ENCODE measurements at places on chromosomes 12 and 14.

DNA sequence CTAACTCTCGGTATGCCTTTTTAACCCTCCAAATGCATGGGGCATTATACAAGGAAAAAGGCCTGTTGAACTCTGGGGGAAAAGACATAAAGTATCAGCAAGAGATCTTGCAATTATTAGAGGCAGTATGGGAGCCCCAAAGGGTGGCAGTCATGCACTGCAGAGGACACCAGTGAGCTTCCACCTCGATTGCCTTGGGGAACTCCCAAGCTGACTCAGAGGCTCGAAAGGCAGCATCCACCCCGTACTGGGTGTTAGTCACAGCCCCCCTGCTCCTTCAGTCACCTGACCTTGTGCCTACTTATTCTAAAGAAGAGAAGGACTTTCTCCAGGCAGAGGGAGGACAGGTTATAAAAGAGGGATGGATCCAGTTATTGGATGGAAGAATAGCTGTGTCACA lies 781.4 kb upstream of the TMEM132C start:
- no peak for DNase-seq

GRCh38 chr14:40393143-40393542 lies 960.9 kb upstream of the FBXO33 start:
- no peak for DNase-seq

GRCh38 chr14:93010522-93011140 lies 87.7 kb downstream of the CHGA start:
- DNase-seq: no peak

- DNase-seq: no peak
Measured at GRCh38 chr12:121423682-121424623, 24.0 kb downstream of the RNF34 start.

DNA sequence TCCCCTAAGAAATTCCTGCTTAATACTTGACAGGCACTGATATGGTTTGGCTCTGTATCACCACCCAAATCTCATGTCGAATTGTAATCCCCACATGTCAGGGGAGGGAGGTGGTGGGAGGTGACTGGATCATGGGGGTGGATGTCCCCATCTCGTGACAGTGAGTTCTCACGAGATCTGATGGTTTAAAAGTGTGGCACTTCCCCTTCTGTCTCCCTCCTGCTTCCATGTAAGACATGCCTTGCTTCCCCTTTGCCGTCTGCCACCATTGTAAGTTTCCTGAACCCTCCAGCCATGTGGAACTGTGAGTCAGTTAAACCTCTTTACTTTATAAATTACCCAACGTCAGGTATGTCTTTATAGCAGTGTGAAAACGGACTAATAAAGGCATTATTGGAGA lies 198.0 kb downstream of the FOXN3 start:
- DNase-seq: no peak

GRCh38 chr12:94055528-94055927 lies 92.8 kb upstream of the PLXNC1 start:
- no peak for DNase-seq

GRCh38 chr14:89227496-89227836 lies 189.6 kb downstream of the FOXN3 start:
- no peak for DNase-seq

DNA sequence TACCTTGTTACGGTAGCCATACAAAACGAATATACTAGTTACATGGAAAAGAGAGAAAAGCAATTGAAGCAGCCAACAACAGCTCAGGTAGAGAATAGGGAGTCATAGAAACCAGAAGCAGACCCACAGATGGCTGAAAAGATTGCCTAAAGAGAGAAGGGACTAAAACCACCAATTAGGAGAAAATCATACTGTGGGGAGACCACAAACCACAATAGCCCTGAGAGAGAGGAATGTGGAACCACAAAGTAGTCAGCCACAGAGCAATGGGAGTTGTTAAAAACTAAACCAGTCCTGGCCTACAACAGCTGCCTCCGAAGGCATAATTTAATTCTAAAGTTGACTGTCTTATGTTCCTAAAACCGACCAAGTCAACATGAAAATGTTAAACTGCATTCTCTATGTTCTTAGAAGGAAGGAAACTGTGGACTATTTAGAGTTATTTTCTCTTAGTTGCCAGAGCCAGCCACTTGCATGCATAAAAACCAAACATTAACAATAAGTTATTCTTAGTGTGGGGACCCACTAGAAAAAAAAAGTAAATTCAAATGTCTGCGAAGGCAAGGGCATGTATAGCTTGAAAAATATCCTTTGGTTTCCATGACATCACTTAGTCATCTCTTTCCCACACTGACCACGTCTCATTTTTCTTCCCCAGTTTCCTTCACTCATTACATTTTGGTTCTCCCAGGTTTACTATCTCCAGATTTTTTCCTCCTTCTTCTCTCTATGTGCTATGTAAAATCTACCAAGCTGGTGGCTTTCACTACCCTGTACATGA lies 398.1 kb downstream of the NOVA1 start:
- no peak for DNase-seq

- DNase-seq: no peak
Measured at GRCh38 chr14:67526676-67527459, 6.2 kb upstream of the PLEKHH1 start.

GRCh38 chr14:88616697-88617096 lies 53.9 kb downstream of the ZC3H14 start:
- DNase-seq: no peak

GRCh38 chr14:97120611-97121031 lies 323.4 kb downstream of the VRK1 start:
- peak; percentile 25 for DNase-seq

- peak; percentile 62 for DNase-seq
Measured at GRCh38 chr12:125183187-125184067, 118.2 kb downstream of the AACS start.

GRCh38 chr12:43964033-43964432 lies 128.2 kb downstream of the TMEM117 start:
- DNase-seq: no peak

DNA sequence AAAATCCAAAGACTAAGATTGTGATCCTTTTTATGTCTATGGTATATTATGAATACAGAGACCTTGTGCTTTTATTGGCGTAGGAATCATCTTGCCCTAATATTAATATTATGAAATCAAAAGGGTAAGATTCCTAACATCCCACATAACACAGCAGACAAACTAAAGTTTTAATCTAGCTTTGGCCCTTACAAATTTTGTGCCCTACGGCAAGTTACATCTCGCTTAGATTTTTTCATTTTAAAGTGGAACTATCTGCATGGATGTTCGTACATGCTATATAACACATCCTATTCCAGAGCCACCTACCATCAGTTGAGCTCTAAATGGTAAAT lies 217 bp upstream of the SMIM10L1 start:
- no peak for DNase-seq
